Stimulated activated CD4-positive, alpha-beta T cell treated with anti-CD3 and anti-CD28 coated beads, Interleukin-1b, Interleukin-23, amount 100 ng/mL, for 24 hours (primary cell): ENCODE measurements at places on chromosomes 7 and 10.

- no peak for DNase-seq
Observed at GRCh38 chr7:1407892-1408291, 51.4 kb downstream of the MICALL2 start.

- no peak for DNase-seq
Observed at GRCh38 chr7:96949766-96950165, 55.6 kb upstream of the DLX6 start.

DNA sequence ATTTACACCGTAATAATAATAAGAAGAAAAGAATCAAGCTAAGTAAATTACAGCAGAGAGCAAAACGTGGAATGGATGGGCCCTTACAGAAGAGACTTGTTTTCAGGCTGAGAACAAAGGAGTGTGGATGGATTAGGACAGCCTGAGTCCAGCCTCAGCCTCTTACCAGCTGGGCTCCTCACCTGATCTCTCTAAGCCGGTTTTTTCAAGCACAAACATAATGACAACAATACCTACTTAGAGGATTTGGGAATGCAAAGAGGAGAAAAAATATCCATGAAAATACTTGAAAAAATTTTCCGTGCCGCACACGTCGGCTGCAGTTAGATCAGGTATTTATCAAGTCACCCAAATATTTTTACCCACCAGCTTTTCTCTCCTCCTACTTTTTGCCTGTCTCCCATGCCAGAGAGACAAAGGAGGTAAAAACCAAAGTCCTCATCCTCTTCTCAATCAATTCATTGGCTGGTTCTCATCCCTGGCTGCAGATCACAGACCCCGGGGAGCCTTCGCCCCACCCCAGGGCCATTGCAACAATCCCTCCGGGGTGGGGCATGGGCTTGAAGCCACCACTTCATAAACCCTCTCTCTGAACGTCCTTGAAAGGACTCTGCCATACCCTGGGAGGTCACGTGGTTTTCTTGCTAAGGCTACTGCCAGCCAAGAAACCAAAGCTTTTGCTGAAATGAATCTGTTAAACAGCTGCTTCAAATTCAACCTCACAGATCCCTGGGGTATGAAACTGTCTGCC lies 29.7 kb upstream of the GTF2I start:
- no peak for DNase-seq

- DNase-seq: no peak
Observed at GRCh38 chr10:118520116-118520742, 75.2 kb downstream of the PRLHR start.

DNA sequence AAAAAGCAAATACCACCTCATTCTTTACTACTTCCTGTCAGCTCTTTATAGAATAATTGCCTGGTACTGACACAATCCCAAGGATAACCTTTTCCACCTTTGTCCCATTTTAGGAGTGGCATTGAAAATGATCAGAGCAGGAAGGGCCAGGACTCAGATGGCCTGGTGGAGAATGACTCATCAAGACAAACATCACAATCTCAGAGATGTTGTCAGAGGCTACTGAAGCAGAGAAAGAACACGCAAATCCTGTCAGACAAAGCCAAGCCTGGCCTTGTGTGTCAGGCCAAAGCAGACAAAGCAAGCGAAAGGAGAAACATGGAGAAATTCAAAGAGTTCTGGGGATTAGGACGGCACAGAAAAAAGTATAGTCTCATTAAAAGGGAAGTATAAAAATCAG lies 40.9 kb downstream of the NSUN6 start:
- no peak for DNase-seq

DNA sequence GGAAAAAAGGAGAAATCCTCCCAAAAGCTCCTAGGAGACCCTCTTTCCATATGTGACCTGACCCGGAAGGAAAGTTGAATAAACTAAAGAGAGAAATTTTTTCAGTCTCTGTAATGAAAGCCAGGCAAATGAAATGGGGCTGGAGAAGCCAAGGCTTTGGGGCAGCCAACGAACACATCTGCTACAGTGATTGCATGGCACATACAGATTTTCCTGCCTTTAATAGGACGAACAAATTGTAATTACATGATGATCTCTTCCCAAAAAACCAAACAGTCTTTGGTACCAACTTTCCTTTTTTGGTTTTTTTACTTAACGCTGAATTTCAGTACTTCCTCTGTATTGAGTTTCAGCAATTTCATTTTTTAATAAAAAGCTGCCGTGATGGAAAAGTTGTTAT lies 23.5 kb upstream of the PTN start:
- no peak for DNase-seq

DNA sequence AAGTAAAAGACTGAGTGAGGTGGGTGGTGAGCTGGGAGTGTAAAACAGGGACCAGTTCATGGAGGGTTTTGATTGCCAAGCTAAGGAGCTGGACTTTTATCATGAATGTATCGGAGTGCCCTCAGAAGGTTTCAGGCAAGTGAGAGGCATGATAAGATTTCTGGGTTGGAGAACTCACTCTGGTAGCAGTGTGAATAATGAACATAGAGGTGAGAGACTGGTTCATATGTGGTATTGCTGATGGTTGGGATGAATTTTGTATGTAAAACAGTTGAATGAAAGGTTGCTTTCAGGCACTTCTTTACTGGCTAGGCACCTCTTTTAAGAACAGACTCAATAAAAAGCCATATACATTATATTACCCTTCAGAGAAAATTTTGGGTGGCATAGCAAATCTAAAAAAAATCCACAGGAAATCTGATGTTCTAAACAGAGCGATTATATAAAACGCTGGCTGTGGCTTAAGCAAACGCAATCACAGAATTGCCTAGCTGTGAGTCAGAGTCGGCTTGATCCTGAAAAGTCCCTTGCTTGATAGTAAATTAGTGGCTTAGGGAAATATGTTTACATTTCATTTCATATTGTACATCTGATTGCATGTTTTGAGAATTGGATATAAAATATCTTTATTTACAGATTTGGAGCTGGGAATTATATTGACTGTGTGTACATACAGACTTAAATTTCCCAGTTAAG lies 92.9 kb upstream of the HDAC9 start:
- DNase-seq: no peak

GRCh38 chr7:18370633-18371032 lies 124.9 kb upstream of the HDAC9 start:
- DNase-seq: no peak

DNA sequence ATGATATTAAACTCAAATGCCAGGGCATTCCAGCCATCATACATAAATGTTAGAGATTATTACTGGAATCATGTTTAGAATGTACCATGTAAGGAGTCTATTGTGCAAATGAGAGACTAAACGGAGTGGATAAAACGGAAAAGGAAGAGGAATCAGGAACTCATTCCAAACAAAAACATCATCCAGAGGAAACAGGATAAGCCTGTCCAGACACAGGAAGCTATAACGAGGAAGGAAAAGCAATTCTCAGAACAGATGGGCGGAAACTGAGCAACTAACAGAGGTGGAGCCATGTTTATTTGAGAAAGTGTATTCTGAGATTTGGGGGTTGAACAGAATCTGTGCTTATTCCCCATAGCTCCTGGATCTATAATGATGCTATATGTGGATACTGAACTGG lies 52.3 kb upstream of the TRIM24 start:
- no peak for DNase-seq
